ENCODE measurements at places on chromosomes 5 and 9.

GRCh38 chr5:166338801-166339200 is 1952.6 kb upstream of the WWC1 start:
- no peak for DNase-seq

DNA sequence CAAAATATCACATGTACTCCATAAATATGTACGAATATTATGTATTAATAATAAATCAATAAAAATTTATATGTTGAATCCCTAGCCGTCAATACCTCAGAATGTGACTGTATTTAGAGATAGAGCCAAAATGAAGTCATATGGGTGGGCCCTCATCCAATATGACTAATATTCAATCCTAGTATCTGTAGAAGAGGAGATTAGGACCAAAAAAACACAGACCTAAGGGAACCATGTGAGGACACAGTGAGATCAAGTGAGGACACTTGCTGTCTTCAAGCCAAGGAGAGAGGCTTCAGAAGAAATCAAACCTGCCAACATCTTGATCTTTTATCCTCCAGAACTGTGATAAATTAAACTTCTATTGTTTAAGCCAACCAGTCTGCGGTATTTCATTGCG is 3.7 kb upstream of the AMACR start:
- DNase-seq, result no peak

- no peak for DNase-seq
Measured at GRCh38 chr9:13291718-13292117, 12.2 kb upstream of the MPDZ start.

- no peak for DNase-seq
Measured at GRCh38 chr9:98432134-98432533, 176.7 kb upstream of the TBC1D2 start.

DNA sequence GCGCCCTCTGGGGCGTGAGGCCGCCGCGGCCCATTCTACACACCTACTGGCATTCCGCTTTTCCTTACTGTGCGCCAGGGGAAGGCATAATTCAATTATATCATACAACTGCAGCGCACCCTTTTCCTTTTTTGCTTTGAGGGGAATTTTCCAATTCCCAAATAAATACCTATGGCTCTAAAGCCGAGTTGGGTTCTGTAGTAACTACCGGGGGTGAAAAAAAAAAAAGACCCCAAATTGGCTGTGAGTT is 34.1 kb upstream of the NFIB start:
- DNase-seq, result no peak

- no peak for DNase-seq
Measured at GRCh38 chr5:139453683-139454567, 8.6 kb downstream of the ECSCR start.
